CD4-positive, alpha-beta memory T cell (primary cell): ENCODE measurements at places on chromosomes 6 and 20. TPM values are rescaled to one million over a fixed set of nuclear protein-coding genes. Genes with fewer than 3 reads are reported as not detected.

Gene CST4
- total RNA-seq = not detected

Gene WFDC10B
- total RNA-seq = not detected

Gene NRSN1
- total RNA-seq = not detected

Gene DDX43
- total RNA-seq = 1.9 TPM

Gene PXDC1
- total RNA-seq = 0.52 TPM

GRCh38 chr20:43316271-43316670 lies 126.6 kb upstream of the PTPRT start:
- no peak overlapping the region for H3K27ac ChIP-seq
- DNase-seq = no peak
- no peaks in the 10 kb centered on the region for H3K36me3 ChIP-seq

GRCh38 chr6:155103816-155104366 lies 108.8 kb downstream of the TIAM2 start:
- no peaks in the 10 kb centered on the region for H3K4me1 ChIP-seq
- DNase-seq = no peak
- H3K4me3 ChIP-seq = no peak overlapping the region
- H3K36me3 ChIP-seq = no peaks in the 10 kb centered on the region

DNA sequence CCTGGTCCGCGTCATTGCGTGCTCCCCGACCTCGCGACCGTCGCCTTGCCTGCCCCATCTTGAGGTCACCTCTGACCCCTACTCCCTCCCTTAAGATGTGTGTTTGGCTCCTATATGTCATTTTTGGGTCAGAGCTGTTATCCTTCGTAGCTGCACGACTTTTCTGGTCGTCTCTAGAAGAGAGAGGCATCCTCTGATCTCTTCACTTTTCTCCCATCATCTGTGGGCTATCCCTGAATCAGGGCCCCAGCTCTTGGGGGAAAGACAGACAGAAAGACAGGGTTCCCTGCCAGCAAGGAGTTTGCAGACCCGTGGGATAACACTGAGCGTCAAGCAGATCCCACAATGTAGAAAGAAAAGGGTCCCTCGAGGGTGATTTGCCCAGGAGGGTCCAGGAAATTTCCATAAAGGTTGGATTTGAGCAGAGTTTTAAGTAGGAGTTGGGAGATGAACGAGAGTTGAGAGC lies 555 bp downstream of the FAM120B start:
- H3K4me1 ChIP-seq = peaks cover 57% of the 10 kb centered on the region
- no peak for DNase-seq
- peak overlapping the region; percentile 99 for H3K4me3 ChIP-seq
- H3K27me3 ChIP-seq = no peaks in the 10 kb centered on the region
- peak overlapping the region; percentile 84 for H3K27ac ChIP-seq

GRCh38 chr6:161674930-161675682 lies 401.2 kb upstream of the AGPAT4 start:
- no peaks in the 10 kb centered on the region for H3K36me3 ChIP-seq
- H3K27ac ChIP-seq = no peak overlapping the region
- H3K4me3 ChIP-seq = no peak overlapping the region
- no peaks in the 10 kb centered on the region for H3K27me3 ChIP-seq

DNA sequence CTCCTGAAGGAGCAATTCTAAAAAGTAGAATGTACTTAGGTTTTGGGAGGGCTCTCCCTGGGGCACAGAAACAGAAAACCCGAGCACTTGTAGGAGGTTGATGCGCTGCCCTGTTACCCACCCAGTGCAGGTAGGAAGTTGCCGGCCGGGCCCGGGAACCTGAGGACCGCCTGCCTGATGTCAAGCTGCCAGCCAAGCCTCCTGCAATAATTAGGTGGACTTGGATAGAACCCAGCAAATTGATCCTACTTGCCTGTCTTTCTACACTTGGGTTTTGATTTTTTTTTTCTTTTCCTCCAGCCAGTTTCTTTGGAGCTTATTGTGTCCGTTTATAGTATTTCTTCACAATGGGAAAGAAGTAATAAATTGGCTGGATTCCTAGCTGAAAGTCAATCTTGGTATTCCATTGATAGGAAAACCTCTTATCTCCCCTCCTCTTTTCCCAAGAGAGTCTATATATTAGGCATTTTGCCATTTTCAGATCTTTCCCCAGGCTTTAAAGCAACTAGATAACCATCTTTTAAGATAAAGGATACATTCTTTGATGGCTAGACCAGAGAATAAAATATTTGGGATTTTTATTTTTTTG lies 78.3 kb upstream of the FYN start:
- H3K36me3 ChIP-seq = no peaks in the 10 kb centered on the region
- no peak overlapping the region for H3K4me3 ChIP-seq
- H3K4me1 ChIP-seq = no peaks in the 10 kb centered on the region

- H3K27me3 ChIP-seq = no peaks in the 10 kb centered on the region
- H3K36me3 ChIP-seq = no peaks in the 10 kb centered on the region
- no peaks in the 10 kb centered on the region for H3K4me1 ChIP-seq
- no peak overlapping the region for H3K4me3 ChIP-seq
- H3K27ac ChIP-seq = no peak overlapping the region
Observed at GRCh38 chr6:48998574-48998973, 464.5 kb downstream of the MMUT start.

- no peaks in the 10 kb centered on the region for H3K27me3 ChIP-seq
- no peak within 1 kb of the TSS for H3K4me3 ChIP-seq
- no peak within 1 kb of the TSS for H3K27ac ChIP-seq
- H3K36me3 ChIP-seq = no peaks in the 10 kb centered on the region
- no peaks in the 10 kb centered on the region for H3K4me1 ChIP-seq
- no peak for DNase-seq
Observed at GRCh38 chr6:32816746-32817204, at the start of gene HLA-DOB. TSS of gene HLA-DOB (minus strand) at chr6:32817002. CDS start at chr6:32816951, 51 bp downstream.
